Naive thymus-derived CD8-positive, alpha-beta T cell (primary cell): ENCODE measurements at places on chromosomes 11 and 22.

DNA sequence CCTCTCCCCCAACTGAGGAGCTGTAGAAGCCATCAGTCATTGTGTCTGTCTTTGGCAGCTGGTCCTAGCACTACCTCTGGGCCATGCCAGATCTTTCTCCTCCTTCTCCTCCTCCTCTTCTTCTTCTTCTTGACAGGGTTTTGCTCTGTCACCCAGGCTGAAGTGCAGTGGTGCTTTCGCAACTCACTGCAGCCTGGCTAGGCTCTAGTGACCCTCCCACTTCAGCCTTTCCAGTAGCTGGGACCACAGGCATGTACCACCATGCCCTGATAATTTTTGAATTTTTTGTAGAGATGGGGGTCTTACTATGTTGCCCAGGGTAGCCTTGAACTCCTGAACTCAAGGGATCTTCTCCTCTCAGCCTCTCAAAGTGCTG lies 50.1 kb upstream of the SHANK2 start:
- no peak for DNase-seq

GRCh38 chr11:1541474-1542204 lies 30.4 kb downstream of the DUSP8 start:
- no peak for DNase-seq

- no peak for DNase-seq
These were observed 27.2 kb upstream of the A4GALT start for GRCh38 chr22:42747701-42748513.

- DNase-seq, result no peak
These were observed 51.6 kb upstream of the MYEOV start for GRCh38 chr11:69242266-69242920.

GRCh38 chr22:24077416-24077815 lies 66.3 kb downstream of the CABIN1 start:
- DNase-seq, result no peak

GRCh38 chr11:19216709-19217374 lies 15.1 kb upstream of the CSRP3 start:
- no peak for DNase-seq

GRCh38 chr11:94938095-94939055 lies 35.0 kb downstream of the CWC15 start:
- no peak for DNase-seq

DNA sequence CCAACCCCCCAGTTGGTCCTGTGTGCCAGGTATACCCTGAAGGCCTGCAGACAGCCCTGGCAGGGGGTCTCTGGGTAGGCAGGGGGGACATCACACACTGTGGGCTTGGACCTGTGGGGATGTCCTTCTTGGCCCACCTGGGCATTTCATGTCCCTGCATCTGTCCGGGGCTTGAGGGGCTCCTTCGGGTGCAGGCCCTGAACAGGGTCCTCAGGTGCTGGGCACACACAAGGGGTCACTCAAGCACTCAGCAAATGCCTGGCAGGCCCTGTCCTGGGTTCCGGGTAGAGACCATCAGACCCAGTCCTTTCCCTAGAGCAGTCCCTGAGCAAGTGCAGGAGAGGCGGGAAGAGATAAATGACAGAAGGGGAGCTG lies 70.5 kb upstream of the WNT11 start:
- DNase-seq, result no peak

DNA sequence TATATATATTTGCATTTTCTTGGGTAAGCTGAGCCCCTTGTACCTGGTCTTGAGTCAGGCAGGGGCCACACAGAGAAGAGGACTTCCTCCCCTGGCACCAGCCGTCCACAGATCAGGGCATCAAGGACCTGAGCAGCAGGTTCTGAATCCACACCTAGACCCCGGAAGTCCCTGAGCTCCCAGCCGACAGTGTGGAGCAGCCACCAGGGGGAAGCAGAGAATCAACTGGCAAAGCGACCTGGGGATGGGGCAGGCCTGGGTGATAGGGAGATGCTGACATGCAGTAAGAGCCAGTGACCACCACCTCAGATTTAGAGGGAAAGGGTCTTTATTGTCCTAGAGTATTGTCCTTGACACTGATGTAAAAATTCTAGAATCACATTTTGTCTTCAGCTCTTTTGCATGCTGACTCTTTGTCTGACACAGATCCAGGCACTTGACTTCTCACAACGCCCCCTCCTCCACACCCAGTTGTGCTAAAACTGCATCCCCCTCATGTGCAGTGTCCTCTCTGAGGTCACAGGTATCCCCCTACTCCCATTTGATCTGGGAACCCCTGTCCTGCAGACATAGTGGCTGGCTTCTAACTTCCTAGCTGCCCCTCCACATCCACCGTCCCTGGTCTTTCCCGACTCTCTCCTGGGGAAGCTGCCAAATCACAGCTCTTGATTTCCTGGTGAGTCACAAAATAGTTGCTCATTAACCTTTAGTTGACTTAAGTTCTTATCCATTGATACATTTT lies 109.3 kb downstream of the GGTLC2 start:
- peak; percentile 72 for DNase-seq

DNA sequence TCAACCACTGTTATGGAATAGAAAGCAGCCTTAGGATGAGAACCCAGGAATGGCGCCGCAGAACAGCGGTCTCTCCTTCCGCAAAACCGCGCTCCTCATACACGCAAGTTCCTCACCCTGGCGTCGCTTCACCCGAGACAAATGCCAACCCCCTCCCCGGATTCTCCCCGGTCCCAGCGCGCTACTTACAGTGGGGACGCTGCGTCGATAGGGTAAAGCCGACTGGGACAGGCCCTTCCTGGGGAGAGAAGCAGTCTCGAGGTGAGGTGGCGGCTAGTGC lies 287 bp downstream of the RPS13 start:
- DNase-seq, result no peak

- DNase-seq, result no peak
These were observed 3.9 kb upstream of the GTSE1 start for GRCh38 chr22:46292732-46293131.

DNA sequence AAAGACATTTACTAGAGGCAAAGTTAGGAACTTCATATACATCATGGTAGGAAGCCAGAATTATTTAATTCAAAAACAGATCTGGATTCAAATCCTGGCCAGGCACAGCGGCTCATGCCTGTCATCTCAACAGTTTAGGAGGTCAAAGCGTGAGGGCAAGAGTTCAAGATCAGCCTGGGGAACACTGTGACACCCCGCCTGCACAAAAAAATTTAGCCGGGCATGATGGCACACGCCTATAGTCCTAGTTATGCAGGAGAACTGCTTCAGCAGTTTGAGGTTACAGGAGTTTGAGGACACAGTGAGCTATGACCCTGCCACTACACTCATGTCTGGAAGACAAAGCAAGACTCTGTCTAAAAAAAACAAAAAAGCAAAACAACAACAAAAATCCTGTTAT lies 8.9 kb downstream of the MRTFA start:
- DNase-seq, result no peak

DNA sequence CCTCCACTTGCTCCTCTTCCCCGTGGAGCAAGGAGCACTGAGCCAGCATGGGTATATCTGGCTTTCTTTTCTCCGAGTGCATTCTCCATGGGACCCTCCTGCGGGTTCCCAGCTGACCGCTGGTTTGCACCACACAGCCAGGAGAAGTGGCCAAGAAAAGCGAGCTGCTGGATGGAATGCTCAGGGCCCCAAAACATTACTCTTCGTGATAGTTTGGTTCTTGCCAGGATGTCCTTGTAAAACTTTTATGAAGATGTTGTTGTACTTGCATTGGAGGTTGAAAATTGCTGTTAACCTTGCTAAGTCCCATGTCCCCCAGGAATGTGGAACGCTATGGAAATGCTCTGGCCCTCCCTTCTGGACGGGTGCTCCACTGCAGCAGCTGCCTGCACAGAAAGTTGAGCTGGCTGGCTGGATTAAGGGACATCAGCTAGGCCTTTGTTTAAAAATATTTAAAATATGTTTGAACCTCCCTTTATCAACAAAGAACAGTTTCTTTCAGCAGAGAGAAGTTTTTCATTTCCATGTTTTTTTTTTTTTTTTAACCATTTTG lies 68.7 kb downstream of the ZNRF3 start:
- DNase-seq, result no peak

DNA sequence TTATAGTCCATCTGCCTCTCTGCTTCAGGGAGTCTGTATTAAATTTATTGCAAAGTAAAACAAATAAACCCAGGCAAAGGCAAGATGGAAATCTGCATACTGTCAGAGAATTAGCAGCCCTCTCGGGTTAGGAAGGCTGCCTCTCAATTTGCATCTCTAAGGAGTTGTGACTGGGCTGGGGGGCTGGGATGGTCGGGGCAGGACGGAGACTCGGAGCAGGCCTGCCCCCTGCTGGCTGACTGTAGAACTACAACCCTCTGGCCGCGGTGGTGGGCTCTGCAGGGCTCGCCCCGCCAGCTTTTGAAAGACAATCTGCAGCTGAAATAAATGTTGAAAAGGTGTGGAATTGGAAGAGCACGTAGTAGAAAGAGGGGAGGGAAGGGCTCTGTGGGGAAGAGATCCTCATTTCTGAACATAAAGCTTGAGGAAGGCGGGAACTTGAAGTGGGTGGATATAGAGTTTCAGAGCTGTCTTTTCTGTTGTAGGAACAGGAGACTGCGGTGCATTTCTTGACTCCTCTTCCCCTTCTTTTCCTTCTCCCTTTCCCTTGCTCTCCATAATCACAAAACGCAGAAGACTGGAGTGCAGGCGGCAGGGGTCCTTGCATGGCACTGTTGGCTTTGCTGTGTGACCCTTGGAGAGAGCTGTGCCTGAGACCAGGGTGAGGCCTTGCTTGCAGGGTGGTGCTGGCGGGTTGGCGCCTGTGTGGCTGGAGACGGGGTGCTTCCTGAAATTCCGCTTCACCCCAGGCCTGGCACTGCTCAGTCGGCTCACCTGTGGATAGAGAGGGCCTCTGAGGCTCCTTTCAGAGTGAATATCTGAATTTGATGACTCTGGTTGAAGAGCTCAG lies 22.6 kb upstream of the PKNOX2 start:
- peak; percentile 35 for DNase-seq

- DNase-seq, result no peak
These were observed 245.0 kb downstream of the BRD1 start for GRCh38 chr22:49582678-49583077.

GRCh38 chr11:69413015-69413801 lies 68.3 kb upstream of the LINC01488 start:
- DNase-seq, result no peak

GRCh38 chr22:24108073-24108472 lies 73.2 kb upstream of the SUSD2 start:
- no peak for DNase-seq

- DNase-seq, result peak; percentile 37
These were observed 572 bp upstream of the APLP2 start for GRCh38 chr11:130068986-130069658.

DNA sequence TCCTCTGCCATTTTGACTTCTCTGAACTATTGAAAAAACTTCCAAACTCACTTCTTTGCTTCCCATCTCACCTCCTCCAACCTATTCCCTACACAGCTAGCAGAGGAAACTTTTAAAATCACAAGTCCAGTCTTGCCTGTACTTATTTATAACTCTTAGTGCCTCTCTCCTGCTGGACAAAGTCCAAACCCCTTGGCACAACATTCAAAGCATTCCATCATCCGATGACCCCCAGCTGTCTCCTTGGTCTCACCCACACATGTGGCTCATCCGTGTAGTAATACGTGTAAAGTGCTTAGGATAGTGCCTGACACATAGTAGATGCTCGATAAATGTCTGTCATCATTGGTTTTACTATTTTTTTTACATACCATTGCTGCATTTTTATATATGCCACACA lies 101.4 kb downstream of the PARVA start:
- DNase-seq, result no peak

GRCh38 chr22:32909581-32910428 lies 108.3 kb downstream of the TIMP3 start:
- no peak for DNase-seq

DNA sequence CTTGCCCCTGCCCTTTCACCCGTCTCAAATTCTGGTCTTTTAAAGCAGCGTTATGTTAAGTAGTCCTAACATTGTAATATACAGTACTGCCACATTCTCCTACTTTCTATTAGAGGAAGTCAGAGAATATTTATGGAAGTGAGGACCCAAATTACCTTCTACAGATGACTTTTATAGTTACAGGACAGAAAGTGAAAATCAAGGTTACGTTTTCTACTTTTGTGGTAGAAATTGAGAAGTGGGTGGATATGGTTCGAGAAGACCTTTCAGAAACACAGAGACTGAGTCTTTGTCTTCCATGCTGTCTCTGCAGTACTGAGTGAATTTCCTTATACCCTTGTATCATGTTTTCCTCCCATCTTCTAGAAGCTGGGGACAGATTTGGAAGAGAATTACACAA lies 17.1 kb downstream of the SC5D start:
- no peak for DNase-seq

- DNase-seq, result no peak
These were observed 33.2 kb downstream of the RTN4R start for GRCh38 chr22:20234760-20235388.

- DNase-seq, result no peak
These were observed 47.2 kb upstream of the SYT7 start for GRCh38 chr11:61627850-61628661.
